ENCODE measurements at places on chromosomes 12 and 14. TPM values are rescaled to one million over a fixed set of nuclear protein-coding genes. Genes with fewer than 3 reads are reported as not detected.

Gene HAL
- total RNA-seq, result 0.18 TPM

GRCh38 chr12:2284321-2284813 lies 231.6 kb downstream of the CACNA1C start:
- peak; percentile 76 for DNase-seq

GRCh38 chr12:64452559-64453329 lies 824 bp downstream of the TBK1 start:
- peak; percentile 71 for DNase-seq

DNA sequence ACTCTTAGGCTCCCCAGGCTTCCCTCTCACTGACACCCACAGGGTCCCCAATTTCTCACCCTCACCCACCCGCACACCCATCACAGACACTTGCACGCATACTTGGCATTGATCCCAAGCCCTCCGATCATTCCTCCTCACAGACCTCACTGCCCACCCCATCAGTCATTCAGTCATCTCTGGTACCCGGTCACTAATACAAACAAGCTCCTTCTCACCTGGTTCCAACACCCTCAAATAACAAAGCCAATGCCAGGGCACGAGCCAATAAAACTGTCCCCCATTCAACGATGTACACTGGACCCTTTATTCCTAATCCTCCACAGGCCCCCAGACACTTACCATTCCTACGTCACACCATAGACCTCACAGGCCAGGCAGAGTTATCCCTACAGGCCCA lies 2.3 kb downstream of the ZNF605 start:
- peak; percentile 55 for DNase-seq
